Non-pigmented ciliary epithelial cell (primary cell): ENCODE measurements at places on chromosomes 5 and 9.

- peak; percentile 54 for DNase-seq
These were observed 20.4 kb upstream of the IER5L start for GRCh38 chr9:129198319-129199043.

DNA sequence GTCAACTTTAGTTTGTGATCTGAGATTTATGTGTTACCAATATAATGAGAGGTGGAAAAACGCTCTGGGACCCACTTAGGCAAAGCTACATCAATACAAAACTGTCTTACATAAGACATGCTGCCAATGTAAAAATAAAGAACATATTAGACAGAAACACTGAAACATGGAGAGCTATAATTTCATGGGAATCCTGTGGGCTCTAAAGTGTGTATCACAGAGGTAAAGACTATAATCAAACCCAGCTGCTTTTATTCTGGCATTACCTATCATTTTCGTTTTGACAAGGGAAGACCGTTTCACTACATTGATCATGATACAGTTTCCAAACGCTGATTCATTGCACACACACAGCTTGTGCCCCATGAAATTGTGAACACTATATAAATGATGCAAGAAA is 400.5 kb upstream of the TUSC1 start:
- no peak for DNase-seq

DNA sequence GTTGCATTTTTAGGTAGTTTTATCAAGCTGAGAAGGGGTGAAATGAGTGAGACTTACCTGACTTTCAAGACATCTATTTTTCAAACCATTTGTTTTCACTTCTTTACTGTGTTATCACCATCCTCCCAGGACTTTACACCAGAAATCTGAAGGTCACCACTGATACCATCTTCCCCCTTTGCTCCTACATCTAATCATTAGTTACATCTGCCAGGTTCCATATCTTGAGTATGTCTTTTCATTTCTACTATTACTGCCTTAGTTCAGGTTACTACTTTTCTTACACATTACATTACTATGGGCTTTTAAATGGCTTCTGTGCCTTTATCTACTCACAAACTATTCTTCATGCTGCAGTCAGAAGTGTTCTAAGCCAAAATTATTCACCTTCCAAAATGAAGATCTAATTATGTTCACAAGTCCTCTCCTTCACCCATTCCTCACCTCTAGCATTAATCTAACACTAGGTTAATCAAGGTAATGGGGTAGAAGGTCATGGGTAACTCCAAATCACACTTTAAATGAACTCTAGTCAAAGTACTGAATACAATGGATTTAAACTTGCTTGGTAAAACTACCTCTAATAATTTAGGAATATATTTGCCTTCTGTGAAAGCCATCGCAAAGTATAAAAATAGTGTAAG is 2.1 kb upstream of the HSDL2 start:
- DNase-seq, result no peak

- DNase-seq, result peak; percentile 92
These were observed 43.6 kb downstream of the ROPN1L start for GRCh38 chr5:10485142-10485795.

DNA sequence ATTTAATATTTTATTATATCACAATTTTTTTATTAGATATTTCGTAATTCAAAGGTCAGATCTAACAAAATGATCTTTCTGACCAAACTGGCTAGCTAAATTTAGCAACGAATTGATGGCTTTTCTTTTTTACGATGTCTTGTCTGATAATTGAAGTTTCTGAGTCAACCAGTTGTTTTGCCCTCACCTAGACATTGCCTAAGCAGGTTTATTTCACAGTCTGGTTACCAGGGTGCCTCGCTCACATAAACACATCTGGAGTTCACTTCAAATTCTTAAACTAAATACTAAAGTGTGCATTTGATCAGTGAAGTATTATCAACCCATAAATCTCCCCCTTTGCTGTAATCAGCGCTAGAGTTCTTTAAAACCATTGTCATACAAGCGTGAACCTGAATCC is 448.3 kb downstream of the TLE4 start:
- no peak for DNase-seq

DNA sequence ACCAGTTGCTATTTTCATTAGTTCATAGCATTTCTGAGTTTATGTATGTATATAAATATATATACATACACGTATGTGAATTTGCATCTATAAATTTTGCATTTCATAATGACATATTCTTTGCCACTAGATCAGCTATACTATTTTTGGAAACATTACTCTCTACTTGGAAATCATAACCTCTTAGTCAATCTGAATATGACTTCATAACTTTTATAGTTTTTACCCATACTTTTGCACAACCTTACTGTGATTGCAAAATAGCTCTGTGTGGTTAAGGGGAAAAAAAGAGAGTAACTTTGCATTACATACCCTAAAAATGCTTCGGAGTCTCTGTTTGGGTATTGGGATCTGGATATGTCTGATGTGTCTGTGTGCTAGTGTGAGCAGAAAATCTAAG is 44.9 kb upstream of the ADAMTSL1 start:
- no peak for DNase-seq

GRCh38 chr5:54309691-54310432 is 511 bp downstream of the ARL15 start:
- no peak for DNase-seq

- DNase-seq, result peak; percentile 40
These were observed 3.7 kb upstream of the DENND1A start for GRCh38 chr9:123933440-123934212.

DNA sequence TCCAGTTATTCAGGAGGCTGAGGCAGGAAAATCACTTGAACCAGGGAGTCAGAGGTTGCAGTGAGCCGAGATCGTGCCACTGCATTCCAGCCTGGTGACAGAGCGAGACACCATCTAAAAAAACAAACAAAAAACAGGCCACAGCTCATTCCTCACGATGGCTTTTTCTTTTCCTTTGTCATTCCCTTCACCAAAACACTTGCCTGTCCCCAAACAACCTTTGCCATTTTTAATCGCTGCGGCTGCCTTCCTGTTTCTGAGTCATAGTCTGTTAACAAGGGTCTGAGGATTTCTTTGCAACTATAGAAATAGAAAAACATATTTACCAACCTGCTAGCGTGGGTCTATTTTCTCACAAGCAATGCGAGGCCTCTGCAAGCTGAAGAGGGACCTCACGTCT is 123.0 kb upstream of the FSTL4 start:
- DNase-seq, result no peak

DNA sequence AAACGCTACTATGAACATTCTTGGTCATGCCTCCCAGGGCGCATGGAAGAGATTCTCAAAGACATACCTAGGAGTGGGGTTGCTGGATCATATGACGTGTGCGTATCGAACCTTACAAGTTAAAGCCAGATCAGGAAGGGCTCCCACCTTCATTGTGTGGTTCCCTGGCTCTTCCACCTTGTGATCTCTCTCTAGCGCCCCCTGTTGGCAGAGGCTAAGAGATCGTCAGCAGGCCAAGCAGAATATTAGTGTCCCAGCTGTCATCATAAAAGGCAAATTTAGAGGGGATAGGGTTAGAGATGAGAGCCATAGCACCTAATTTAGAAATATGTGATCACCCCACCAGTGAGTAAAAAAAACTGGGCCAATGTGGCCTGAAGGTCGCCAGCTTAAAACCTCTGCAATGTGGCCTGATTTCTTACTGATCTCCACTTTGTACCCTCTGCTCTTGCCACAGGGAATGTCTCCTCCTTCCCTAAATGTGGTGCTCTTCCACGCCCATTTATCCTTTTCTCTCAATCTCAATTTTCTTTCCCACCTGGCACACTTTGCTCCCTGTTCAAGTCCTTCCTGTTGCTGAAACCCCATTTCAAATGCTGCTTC is 91.7 kb upstream of the SHB start:
- DNase-seq, result no peak

DNA sequence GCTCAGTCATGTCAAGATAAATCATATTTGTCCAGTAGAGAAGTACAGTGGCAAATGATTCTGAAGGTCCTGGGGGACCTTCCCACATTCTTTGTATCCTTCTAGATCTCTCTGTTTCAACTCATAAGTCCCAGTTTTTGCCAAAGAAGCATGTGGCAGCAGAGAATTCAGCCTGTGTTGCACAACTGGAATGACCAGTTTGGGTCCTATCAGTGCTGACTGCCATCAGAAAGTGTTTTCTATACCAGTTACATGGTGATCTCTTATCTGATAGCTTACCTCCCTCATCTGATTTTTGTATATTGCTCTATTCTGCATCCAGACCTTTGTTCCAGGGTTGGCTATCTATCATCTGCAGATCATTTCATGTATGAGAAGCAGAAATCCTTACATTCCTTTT is 21.7 kb downstream of the GM2A start:
- DNase-seq, result no peak

DNA sequence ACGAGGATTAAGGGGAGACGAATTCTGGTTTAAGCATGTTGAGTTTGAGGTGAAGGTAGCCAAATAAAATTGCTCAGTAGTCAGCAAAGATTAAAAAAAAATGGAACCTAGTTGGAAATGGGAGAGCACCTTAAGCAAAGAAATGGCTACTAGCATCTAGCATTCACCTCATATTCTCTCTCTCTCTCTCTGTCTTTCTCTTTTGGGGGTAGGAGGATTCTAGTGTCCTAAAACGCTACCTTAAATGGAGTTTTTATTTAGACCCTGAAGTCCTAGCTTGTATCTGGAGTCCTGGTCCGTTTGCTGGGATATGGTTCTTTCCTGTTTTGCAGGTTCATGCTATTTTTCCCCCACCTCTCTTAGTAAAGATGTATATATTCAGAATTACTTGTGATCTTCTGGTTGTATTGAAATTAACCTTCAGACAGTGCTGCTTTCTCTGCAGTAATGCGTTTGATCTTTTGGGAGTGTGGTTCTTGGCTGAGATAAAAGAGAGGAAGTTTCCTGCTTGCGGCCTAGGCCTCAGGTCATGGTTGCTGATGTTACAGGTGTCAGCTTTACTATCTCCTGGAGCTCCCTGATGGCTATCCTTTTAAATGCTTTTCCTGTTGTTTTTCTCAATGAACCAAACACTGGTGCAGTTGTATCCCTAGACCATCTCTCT is 8.0 kb downstream of the TGFBR1 start:
- no peak for DNase-seq

GRCh38 chr5:172679628-172680212 is 38.7 kb downstream of the NEURL1B start:
- no peak for DNase-seq

GRCh38 chr5:111068213-111068612 is 3.3 kb upstream of the TSLP start:
- DNase-seq, result no peak

- no peak for DNase-seq
These were observed 605 bp downstream of the CHSY3 start for GRCh38 chr5:129904667-129905472.

- DNase-seq, result no peak
These were observed 1.9 kb downstream of the MTAP start for GRCh38 chr9:21804331-21804730.

DNA sequence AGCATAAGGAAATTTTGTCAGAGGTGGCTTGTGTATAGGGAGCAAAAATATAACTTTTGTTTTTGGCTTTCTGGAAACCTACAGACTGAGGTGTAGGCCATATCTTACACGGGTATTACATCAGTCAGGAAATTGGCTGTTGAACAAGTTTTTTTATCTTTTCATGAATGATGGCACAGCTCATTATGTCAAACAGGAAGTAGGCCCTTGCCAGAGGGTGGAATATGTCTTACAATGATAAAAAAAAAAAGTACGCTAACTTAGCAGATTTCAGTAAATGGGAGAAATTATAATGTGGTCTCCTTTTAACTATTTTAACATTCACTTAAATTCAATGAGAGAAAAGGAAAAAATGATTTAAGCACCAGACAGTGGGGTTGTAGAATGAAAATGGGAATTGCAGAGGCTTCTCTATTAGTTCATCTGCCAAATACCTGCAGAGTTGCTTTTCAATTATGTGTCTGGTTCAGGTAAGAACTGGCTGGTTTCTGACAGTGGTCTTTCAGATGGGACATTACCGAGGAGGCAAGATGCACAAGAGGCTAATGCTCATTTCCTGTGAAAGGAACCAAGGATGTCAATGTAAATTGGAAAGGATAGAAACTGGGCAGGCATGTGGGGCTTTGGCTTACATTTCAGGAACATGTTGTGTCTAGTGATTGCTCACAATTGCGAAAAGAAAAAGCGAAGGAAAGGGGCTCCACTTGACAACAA is 169.9 kb downstream of the NNT start:
- no peak for DNase-seq

GRCh38 chr5:149415066-149415967 is 36.2 kb upstream of the IL17B start:
- no peak for DNase-seq

DNA sequence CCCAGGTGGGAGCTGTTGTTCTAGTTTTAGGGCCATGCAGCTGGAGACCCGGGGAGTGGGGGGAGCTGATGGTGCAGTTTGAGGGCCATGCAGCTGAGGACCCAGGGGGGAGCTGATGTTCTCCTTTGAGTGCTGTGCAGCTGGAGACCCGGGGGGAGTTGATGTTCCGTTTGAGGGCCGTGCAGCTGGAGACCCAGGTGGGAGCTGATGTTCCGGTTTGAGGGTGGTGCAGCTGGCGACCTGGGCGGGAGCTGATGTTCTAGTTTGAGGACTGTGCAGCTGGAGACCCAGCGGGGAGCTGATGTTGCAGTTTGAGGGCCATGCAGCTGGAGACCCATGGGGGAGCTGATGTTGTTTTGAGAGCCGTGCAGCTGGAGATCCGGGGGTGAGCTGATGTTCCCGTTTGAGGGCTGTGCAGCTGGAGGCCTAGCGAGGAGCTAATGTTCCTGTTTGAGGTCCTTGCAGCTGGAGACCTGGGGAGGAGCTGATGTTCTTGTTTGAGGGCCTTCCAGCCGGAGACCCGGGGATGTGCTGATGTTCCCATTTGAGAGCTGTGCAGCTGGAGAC is 14.6 kb downstream of the PDCD6 start:
- no peak for DNase-seq

DNA sequence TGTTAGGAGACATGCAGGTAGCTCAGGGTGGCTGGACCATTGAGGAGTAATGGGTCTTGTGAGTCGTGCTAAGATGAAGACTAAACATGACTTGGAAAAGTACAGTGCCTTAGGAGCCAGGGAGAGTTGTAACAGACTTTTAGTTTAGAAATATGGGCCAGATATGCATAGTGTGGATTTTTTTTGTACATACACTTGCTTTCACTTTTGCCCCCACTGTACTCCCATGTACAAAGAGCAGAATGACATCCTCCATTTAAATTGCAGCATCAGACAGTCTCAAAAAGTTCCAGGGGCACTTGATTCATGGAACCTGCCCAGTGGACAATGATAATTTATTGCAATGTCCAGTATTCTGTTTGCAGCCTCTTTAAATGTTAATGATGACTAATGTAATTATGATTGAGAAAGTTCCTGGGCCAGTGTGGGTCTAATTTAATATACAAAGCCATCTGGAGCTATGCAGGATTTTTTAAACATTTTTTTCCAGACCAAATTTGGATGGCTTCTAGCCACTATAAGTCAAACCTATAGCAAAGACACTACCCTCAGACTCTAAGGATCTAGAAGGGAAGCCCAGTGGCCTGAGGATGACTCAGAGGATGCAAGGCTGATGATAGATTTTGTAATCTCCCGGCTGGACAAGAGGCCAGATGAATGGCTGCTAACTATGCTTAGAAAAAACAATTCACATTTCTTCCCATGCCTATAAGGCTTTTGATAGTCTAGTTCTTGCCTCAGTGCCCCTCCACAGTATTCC is 80.1 kb downstream of the TRPC7 start:
- DNase-seq, result no peak
